Left lung (tissue), 14 donors: ENCODE measurements at places on chromosomes 5 and 9.

- no peak for DNase-seq
Measured at GRCh38 chr5:6087576-6087975, 290.8 kb downstream of the MED10 start.

- no peak for DNase-seq
Measured at GRCh38 chr5:65796269-65796668, 74.3 kb downstream of the NLN start.

DNA sequence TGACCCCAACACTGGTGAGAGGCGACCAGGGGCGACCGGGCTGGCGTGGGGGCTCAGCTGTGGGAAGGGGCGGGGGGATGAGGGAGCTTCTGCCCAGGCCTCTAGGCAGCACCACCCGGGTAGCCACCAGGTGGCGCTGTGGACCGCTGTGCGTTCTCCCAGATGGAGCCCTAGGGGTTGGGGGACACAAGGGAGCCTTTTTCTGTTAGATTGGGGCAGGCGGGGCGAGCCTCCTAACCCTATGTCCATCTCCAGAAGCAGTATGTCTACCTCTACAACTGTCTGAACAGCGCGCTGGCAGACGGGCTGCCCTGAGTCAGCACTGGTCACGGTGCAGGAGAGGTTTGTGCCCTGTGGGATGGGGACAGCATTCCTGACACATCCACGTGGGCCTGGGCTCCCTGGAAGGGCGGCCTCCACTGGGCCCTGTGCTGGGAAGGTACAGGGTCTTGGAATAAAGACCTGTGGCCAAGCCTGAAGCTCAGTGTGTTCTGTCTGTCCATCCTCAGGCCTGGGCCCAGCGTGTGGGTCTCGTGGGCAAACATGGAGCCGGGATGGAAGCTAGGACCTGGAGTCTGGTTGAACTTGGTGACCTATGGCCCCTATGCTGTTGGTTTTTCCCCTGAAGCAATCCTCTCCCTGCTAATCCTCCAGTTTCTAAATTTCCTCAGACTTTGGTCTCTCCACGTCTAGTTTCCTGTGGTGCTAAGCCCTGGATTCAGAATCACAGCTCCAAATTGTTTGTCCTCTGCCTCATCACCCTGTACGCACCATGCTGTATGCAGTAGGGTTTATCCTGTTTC is 23.1 kb upstream of the SPTLC1 start:
- DNase-seq, result no peak

- DNase-seq, result no peak
Measured at GRCh38 chr9:37617832-37618231, 25.4 kb upstream of the TOMM5 start.

DNA sequence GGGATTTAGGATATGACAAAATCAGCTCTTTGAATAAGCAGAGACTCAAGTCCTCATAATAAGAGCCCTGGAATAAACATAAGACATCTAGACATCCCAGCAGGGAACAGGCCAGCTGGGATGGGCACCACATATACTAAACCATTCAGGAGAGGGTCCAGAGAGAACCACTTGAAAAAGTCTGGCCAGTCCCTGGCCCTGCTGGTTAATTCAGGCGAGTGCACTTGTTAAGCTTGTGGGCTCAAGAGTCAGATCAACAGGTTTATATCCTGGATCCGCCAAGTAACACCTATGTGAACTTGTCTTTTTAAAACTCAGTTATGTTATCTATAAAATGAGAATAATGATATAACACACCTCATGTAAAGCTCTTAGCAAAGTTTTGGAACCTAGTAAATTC is 63.3 kb downstream of the CAVIN4 start:
- DNase-seq, result no peak

GRCh38 chr9:107667231-107668070 is 177.9 kb upstream of the KLF4 start:
- peak; percentile 33 for DNase-seq

- DNase-seq, result no peak
Measured at GRCh38 chr5:74798977-74799911, 32.2 kb downstream of the NSA2 start.

DNA sequence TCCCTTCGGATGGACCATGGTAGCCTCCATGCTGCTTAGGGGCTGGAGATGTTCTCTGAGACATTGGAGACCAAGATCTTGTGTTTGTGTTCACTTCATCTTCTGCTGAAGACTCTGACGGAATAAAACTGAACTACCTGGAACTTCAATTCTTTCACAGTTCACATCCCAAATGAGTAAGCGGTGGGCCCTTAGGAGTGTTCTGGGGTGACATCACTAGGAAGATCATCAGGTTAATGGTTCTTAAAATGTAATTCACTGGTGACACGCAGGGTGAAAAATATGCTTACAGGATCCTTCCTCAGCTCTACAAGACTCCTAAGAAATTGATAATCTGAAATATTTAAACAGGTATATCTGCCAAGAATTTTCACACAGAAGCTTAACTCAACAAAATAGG is 561.5 kb downstream of the SEMA5A start:
- DNase-seq, result no peak

GRCh38 chr9:121842612-121842978 is 191.2 kb downstream of the DAB2IP start:
- no peak for DNase-seq

- no peak for DNase-seq
Measured at GRCh38 chr9:87653941-87654340, 72.0 kb upstream of the CTSL start.
